Activated CD4-positive, alpha-beta memory T cell treated with anti-CD3 and anti-CD28 coated beads for 36 hours (primary cell): ENCODE measurements at places on chromosomes 1 and 21. TPM values are rescaled to one million over a fixed set of nuclear protein-coding genes. Genes with fewer than 3 reads are reported as not detected.

Gene LCE1F
- total RNA-seq = not detected

Gene CADM3
- not detected for total RNA-seq

Gene JAM2
- 0.58 TPM for total RNA-seq

Gene TPTE
- not detected for total RNA-seq
